ENCODE measurements at places on chromosomes 2 and 18.

GRCh38 chr2:199040522-199040921 lies 417.2 kb downstream of the SATB2 start:
- DNase-seq: no peak

- no peak for DNase-seq
Observed at GRCh38 chr2:167689444-167689843, 558.0 kb downstream of the STK39 start.

- DNase-seq: no peak
Observed at GRCh38 chr2:109352898-109353689, 224.1 kb downstream of the SH3RF3 start.

DNA sequence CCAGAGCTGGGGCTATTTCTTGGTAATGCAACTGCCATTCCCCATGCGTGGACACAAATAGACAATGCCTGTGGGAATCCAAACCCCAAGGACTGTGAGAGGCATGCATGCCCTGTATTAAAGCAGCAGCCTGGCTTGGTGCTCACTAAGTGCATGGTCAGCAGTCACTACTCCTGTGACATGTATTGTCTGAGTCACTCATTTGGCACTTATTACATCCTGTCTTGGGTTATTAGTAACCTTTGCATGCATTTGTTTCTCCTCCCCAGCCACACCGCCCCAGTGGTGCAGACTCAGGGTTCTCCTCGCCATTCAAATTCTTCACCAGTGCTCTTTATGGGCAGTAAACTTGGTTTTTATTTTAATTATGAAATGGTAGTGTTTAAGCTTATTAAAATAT lies 30.2 kb downstream of the PRKCE start:
- DNase-seq: no peak

- no peak for DNase-seq
Observed at GRCh38 chr2:43349904-43350303, 123.5 kb upstream of the ZFP36L2 start.

DNA sequence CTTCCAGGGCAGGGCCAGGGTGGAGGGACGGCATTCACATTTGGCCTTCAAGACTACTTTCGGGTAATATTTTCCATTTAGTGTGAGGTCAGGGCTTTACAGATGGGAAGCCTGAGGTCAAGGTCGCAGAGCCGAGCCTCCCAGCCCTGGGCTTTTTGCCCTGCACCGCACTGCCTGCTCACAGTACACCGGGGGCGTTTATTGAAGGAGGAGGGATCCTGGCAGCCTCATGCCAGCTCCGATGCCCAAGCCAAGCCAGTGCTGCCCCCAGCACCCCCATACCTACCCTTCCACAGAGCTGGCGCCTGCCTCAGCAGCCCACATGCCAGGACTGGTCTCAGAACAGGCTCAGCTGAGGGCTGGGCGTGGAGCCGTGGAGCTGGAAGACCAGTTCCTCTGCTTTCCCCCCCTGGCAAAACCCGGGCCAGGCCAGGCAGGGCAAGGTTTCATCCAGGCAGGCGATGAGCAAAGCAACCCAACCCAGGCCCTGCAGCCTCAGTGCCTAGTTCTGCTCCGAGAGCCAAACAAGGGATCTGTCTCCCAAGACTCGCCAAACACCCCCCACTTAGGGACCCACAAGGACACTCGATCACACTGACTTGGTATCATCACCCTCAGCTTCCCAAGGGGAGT lies 11.9 kb downstream of the SDC1 start:
- no peak for DNase-seq
